Testis (tissue), 5 donors: ENCODE measurements at places on chromosomes 7 and 10. TPM values are rescaled to one million over a fixed set of nuclear protein-coding genes. Genes with fewer than 3 reads are reported as not detected.

GRCh38 chr10:70843776-70844489, 28.2 kb downstream of the SGPL1 start:
- no peak for DNase-seq

DNA sequence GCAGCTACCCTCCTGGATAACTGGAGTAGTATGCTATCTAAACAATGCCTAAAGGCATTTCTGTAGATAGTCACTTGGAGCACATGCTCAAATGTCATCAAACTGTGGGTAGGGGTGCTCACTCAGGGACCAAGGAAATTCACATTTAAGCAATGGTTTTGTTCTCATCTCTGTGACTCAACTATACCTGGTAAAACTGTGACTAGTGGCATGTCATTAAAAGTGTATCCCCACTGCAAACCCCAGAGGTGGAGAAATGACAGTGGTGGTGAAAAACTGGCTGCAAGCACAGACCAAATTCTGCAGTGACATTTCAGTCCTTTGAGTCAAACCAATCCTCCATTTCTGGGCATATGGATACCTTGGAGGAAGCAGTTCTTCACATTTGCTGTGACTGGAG, 134.2 kb upstream of the EFCAB10 start:
- no peak for DNase-seq

Gene IDI2
- total RNA-seq, result 1.1 TPM

- DNase-seq, result peak; percentile 51
Observed at GRCh38 chr7:69598487-69599285, 411 bp downstream of the AUTS2 start.

Gene BZW2
- total RNA-seq, result 25.8 TPM

GRCh38 chr10:93813507-93814465, 56.0 kb downstream of the LGI1 start:
- peak; percentile 81 for DNase-seq

- DNase-seq, result no peak
Observed at GRCh38 chr7:45967591-45968157, 46.6 kb upstream of the IGFBP3 start.

DNA sequence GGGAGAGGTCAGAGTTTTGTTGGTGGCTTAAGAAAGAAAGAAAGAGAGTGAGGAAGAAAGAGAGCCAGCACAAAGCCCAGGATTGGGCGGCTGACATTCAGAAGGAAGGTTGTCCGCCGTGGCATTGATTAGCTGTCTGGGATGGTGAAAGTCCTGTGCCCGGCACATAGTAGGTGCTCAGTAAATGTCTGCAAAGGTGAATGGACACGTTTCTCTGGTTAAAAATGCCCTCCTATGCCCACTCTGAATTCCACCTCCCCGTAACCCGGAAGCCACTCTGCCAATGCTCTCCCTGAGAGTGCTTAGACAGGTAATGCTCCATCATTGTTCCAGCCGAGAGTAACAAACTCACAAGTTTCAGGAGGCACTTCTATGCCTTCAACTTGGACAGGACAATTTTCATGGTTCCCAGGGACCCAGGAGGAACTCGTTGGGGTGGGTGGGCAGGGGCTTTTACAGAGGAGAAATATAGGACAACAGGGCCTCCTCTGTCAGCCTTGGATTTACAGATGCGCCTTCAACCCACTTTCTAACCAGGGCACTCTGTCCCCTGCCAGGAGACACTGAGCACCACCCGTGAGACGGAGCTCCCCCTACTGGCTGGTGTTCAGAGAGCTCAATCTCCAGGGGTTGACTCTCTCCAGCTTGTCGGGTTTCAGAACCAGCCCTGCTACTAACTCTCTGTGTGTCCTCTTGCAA, 411.5 kb upstream of the ZMIZ1 start:
- DNase-seq, result peak; percentile 88

Gene FRMD4A
- total RNA-seq, result 18.7 TPM

Gene MBL2
- total RNA-seq, result 0.12 TPM

Gene SH3PXD2A
- total RNA-seq, result 12.0 TPM

- no peak for DNase-seq
Observed at GRCh38 chr7:155810770-155811559, 1.3 kb downstream of the SHH start.

DNA sequence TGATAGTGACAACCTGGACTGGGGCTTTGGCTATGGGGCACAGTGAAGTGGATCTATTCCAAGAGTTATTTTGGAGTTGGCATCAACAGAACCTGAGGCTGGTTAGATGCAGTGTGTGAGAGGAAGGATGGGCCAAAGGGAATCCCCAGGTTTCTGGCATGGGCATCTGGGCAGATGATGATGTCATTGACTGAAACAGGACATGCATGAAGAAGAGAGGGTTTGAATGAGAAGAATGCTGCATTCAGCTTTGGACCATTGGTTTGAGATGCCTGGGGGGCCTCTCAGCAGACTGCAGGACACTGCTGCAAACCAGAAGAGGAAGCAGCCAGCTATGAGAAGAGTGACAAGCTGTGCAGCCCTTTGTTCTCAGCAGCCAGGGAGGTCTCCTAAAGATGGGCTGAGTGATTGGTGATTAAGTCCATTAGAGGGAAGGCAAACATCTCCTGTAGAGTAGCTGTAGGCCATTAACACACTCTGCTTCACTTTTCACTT, 23.1 kb upstream of the PIK3CG start:
- no peak for DNase-seq

Gene NKX2-3
- 0.19 TPM for total RNA-seq
